ENCODE measurements at places on chromosomes 2 and 18.

- no peak for DNase-seq
Observed at GRCh38 chr2:51232027-51232426, 200.1 kb upstream of the NRXN1 start.

- no peak for DNase-seq
Observed at GRCh38 chr2:158407031-158407430, 49.5 kb downstream of the CCDC148 start.

DNA sequence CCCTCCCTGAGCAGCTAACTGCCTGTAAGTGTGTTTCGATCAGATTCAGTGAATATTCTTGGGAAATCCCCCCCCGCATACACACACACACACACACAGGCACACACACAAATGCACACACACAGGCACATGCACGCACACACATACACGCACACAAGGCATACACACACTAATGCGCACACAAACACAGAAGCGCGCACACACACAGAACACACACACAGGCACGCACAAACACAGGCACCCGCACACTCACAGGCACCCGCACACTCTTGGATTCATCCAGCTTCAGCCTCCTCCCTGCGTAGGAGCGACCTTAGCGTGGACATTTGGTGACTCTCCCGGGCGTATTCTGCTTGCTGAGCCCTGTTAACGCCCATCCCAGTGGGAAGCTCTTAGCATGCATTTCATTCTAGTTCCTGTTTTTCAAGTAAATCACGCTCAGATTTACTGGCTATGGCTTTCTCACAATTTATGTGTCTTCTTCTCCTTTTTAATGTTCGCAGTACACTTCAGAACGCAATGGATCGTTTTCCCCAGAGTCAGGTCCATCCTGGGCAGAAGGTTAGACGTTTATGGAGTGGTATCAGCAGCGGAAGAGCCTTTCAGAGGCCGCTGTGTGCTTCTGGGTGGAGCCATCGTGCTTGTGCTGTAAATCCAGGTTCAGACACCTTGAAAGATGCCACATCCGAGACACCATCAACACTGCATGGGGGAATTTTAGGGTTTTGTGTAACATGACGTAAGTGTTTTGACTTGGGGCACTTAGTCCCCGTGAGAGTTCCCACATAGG, 656.6 kb downstream of the GALR1 start:
- DNase-seq, result no peak

- no peak for DNase-seq
Observed at GRCh38 chr2:145655165-145655765, 1135.3 kb upstream of the ZEB2 start.

DNA sequence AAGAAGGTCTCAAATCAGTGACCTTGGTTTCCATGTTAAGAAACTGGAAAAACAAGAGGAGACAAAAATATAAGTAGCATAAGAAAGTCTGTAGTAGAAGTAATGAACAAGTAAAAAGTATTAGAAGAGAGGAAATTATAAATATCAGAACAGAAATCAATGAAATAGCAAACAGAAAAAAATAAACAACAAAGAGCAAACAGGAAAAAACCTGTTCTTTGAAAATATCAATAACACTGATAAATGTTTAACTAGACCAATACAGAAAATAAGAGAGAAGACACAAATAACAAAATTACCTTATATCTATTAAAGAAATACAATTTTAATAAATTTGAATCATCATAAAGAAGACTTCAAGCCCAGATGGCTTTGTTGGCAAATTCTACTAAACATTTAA, 113.3 kb downstream of the MAIP1 start:
- no peak for DNase-seq

GRCh38 chr2:122251158-122251557, 495.7 kb downstream of the TSN start:
- DNase-seq, result no peak

GRCh38 chr18:3411327-3411726, 38.6 kb upstream of the TGIF1 start:
- no peak for DNase-seq

DNA sequence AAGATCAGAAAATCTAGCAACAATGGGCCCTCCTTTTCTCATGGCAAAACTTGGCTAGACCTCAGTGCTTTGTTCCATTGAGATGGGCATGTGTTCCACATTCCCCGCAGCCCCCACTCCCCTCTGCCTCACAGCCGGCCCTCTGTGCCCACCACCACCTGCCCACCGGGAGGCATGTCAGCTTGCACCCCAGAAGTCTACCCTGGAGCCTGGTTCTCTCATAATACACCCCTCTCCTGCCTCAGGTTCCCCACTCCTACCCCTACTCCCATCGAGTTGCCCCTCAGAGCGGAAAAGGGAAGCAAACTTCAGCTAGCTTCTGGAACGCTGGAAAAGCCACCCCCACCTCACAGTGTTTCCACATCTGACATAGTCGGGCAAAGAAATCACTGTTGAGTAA, 219.0 kb downstream of the ANAPC1 start:
- no peak for DNase-seq

DNA sequence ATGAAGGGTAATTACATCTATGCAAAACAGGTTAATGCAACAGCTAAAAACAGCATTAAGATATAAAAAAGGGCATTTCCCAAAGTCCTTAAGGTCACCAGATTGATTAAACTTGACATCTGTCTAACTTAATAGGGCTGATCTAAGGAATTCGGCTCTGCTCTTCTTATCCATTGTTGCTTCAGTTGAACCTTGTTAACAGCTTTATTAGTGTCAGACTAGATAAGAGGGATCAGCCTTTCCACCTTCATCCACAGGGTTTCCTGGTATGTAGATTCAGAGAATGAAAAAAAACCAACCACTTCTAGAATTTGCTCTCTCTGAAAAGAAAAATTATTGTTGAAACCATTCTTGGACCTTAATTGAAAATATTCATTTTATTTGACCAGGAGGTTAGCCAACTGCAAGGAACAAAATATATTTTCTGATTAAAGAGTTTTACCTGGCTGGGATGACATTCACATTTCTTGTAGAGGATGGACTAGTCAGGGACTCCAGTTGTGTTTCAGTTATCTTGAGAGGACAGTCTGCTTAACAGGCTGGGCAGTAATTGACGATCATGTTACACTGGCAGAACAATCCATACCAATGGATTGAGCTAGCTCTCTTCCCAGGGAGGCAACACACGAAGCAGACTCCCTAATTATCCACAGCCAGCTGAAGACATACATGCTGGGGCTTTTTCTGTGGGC, 357.4 kb upstream of the ACVR2A start:
- DNase-seq, result no peak

GRCh38 chr2:211513446-211513845, 957.0 kb downstream of the CPS1 start:
- no peak for DNase-seq

DNA sequence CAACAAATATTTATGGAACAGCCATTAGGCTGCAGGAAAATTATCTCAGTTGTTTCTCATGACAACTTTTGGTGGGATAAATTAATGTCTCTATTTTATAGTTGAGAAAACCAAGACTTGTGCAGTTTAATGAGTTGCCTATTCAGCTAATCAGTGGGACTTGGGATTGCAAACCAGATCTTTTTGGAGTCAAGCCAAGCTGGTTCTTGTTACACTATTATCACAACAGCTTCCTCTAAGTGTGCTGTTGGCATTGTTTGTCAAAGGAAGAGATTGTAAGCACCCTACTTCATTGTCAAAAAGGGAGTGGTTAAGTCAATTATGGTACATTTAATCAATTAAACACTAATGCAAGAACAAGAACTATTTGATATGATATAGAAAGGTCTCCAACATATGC, 119.2 kb downstream of the PAX3 start:
- peak; percentile 4 for DNase-seq

DNA sequence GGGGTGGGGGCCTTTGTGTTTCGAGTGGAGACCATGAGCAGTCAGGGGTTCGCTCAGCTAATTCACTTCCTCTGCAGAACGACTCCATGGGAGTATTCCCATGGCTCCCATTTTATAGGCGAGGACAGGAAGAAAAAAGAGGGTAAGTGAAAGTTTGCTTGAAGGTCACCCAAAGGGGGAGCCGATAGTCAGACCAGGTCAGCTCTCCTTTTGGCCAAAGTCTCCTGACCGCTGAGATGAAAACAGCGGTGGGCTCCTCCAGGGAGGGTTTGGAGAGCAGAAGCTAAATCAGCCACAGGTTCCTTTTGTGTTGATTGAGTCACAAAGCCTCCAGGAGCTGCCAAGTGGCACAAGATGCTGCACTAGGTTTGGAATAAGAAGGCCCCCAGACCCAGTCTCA, 34.1 kb upstream of the CTAGE1 start:
- no peak for DNase-seq

DNA sequence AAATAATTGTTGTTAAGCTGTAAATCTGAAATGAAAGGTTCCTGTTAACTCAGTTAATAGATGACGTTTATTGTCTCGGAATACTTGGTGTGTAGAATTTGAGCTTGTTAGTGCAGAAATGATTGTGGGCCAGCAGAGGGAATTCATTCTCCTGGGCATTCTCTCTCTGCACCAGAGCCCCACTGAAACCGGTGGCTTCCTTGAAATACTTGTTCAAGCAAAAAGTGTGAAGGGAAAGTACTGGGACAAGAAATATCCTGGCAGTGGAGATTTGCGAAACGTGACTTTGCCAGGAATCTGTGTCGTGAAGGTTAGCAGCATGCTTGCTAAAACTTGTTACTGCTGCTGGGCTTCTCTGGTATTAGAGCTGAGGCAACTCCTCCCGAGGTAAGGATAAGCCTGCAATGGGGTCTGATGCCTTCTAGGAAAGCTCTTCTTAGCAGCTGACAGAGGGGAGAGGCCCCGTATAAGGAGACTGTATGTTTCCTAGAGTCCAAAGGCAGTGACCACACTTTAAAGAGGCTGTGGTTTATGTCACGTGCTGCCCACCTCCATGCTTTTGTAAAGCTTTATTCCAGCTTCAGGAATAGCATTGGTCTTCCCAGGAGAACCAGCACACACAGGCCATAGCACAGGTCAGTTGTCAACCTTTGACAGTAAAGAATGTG, 2.0 kb downstream of the ITGA6 start:
- no peak for DNase-seq

GRCh38 chr2:68218343-68218901, 33.9 kb downstream of the PPP3R1 start:
- no peak for DNase-seq

- DNase-seq, result no peak
Observed at GRCh38 chr2:43192744-43193651, 33.4 kb downstream of the ZFP36L2 start.

DNA sequence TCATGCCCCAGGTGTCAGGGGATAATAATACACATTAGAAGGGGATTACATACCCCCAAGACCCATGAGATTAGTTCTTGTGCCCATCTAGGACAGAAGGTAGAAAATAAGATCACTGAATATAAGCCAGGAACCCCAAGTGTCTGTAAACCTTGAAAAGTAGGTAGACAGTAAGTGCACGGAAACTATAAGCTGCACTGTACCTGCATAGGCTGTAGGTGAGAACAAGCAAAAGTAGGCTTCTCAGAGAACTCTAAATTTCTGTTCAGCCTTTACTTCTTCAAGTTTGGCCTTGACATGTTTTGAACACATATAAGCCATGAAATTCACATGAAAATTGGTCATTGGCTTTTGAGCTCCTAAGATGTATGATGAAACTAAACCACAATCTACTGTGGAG, 113.0 kb upstream of the FSIP2 start:
- no peak for DNase-seq

GRCh38 chr2:128765811-128766210, 447.1 kb upstream of the HS6ST1 start:
- DNase-seq, result no peak

DNA sequence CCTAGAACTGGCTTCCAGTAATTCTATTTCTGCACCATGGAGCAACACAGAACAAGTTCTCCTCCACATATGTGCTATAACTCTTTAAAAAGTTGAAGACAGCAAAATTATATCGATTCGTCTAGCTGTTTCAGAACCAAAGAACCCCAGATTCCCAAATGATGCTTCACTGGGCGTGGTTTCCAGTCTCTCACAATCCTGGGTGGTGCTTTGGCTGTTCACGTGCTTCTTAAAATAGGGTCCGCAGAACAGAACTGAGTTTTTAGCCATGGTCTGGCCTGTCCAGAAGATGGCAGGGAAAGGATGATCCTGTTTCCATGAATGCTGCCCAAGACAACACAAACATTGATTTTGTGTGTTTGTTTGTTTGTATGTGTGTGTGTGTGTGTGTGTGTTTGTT, 37.6 kb upstream of the PARD3B start:
- DNase-seq, result no peak

DNA sequence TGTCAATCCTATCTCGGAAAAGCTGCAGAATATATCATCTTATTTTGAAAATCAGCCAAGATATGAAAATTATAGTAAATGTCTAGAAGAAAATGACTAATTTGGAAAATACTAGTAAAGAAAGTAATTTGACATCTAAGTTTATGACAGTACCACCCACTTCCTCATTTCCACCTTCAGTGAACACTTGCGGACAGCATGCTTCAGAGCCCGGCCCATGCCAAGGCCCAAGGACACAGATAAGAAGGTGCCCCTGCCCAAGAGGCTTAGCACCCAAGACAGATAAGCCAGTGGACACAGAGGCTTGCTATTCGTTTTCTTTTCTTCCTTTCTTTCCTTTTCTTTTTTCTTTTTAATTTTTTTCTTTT, 4.8 kb upstream of the KCNG2 start:
- DNase-seq, result no peak

DNA sequence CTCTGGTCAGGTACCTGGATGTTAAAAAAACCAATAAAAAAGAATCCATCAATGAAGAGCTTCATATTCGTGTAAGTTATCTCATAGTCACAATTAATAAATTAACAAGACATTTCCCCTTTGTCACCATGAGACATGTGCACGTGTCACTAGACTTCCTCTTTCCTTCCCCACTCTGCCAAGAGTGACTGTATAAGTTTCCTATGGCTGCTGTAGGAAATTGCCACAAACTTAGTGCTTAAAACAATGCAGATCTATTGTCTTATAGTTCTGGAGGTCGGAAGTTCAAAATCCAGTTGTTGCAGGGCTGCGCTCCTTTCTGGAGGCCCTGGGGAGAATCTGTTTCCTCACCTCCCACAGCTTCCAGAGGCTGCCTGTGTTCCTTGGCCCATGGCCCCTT, 35.8 kb downstream of the SLC9A4 start:
- no peak for DNase-seq

- no peak for DNase-seq
Observed at GRCh38 chr2:464562-465309, 176.8 kb upstream of the ALKAL2 start.

GRCh38 chr2:3704692-3705091, 1.3 kb downstream of the DCDC2C start:
- no peak for DNase-seq

DNA sequence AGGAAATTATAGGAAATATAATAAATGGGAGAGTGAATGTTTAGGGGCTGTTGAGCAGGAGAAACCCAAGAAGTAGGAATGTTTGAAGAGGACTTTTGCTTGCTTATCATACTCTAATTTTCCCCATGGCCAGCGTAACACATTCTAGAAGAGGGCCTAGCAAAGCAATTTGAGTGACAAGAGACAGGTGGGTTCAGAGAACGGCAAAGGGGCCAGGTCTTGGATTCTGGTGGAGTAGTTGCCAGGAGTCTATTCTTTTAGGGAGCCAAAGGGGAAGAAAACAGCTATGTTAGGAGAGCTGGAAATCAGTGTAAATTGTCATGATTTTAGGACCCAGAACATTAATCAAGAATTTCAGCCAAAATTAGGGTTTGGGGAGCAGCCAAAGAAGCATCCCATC, 96.5 kb downstream of the COL5A2 start:
- DNase-seq, result no peak

GRCh38 chr18:78304192-78305164, 675.1 kb upstream of the SALL3 start:
- no peak for DNase-seq

- no peak for DNase-seq
Observed at GRCh38 chr2:191637182-191638078, 40.5 kb upstream of the NABP1 start.
